ENCODE measurements at places on chromosomes 5 and 9. TPM values are rescaled to one million over a fixed set of nuclear protein-coding genes. Genes with fewer than 3 reads are reported as not detected.

ALDOB gene
- 3.5 TPM for total RNA-seq

POLR3G gene
- total RNA-seq, result not detected

RAD1 gene
- 17.4 TPM for total RNA-seq

C9orf152 gene
- not detected for total RNA-seq

GABRA6 gene
- not detected for total RNA-seq

FAM221B gene
- not detected for total RNA-seq

IRGM gene
- not detected for total RNA-seq

IL13 gene
- 0.55 TPM for total RNA-seq

ATG12 gene
- 44.5 TPM for total RNA-seq

NDST1 gene
- 23.3 TPM for total RNA-seq

CNTFR gene
- 2.4 TPM for total RNA-seq

BTNL8 gene
- 10.9 TPM for total RNA-seq

CCDC171 gene
- total RNA-seq, result 11.4 TPM

CDKN2A gene
- not detected for total RNA-seq

ATP10B gene
- 71.8 TPM for total RNA-seq

PBX3 gene
- total RNA-seq, result 44.2 TPM

TRPM3 gene
- 1.6 TPM for total RNA-seq

SLC34A3 gene
- not detected for total RNA-seq

NEURL1B gene
- total RNA-seq, result 60.3 TPM

FGFR4 gene
- 10.3 TPM for total RNA-seq

TRPM6 gene
- 3.6 TPM for total RNA-seq

EIF4E1B gene
- total RNA-seq, result not detected

SPINK4 gene
- not detected for total RNA-seq

PCDHB8 gene
- not detected for total RNA-seq

SPATA31C2 gene
- total RNA-seq, result not detected

PCDHAC2 gene
- 2.6 TPM for total RNA-seq

ZNF608 gene
- total RNA-seq, result 33.8 TPM

ZDHHC11B gene
- total RNA-seq, result 11.7 TPM

HTR1A gene
- not detected for total RNA-seq

ZNF454 gene
- 5.3 TPM for total RNA-seq

WDR31 gene
- 0.29 TPM for total RNA-seq

FOXD4L3 gene
- total RNA-seq, result not detected

OSMR gene
- 5.5 TPM for total RNA-seq

PCDHGB3 gene
- total RNA-seq, result 3.8 TPM

KIAA1958 gene
- total RNA-seq, result 77.7 TPM

C6 gene
- 6.5 TPM for total RNA-seq

COL15A1 gene
- total RNA-seq, result 108 TPM

ORM2 gene
- total RNA-seq, result not detected

MYMK gene
- total RNA-seq, result not detected

GLDC gene
- total RNA-seq, result 0.37 TPM

HAPLN1 gene
- 1.3 TPM for total RNA-seq

AMBP gene
- total RNA-seq, result 3.3 TPM

SLCO6A1 gene
- total RNA-seq, result not detected

GRM6 gene
- not detected for total RNA-seq

CYSRT1 gene
- total RNA-seq, result not detected

ZNF367 gene
- 0.58 TPM for total RNA-seq

OR1J2 gene
- 6.4 TPM for total RNA-seq

ITGA1 gene
- total RNA-seq, result 507 TPM

PCDHGA7 gene
- total RNA-seq, result 1.2 TPM

ADCY2 gene
- total RNA-seq, result 0.89 TPM

AK8 gene
- not detected for total RNA-seq

LCN12 gene
- not detected for total RNA-seq

INSL6 gene
- total RNA-seq, result not detected

PAPPA gene
- total RNA-seq, result 11.7 TPM

SYK gene
- 2.2 TPM for total RNA-seq
